Fibroblast of skin of right quadriceps (primary cell): ENCODE measurements at places on chromosomes 7 and 10.

DNA sequence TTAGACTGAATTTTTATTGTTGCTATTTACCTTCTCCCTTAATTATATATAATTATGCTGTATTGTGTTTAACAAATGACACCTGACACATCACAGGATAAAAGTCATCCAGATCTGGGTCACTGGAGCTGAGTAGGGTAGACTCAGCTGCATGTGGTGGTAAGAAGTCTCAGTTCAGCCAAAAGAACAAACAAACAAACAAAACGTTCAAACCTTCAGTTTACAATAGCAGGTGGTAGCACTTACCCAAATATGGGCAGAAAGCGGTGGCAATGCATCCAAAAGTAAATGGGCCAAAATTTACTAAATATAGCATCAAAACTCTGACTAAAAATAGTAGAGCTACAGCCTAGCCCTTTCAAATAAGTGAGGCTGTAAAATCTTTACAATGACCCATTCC is 42.2 kb downstream of the ZWINT start:
- no peak for DNase-seq

DNA sequence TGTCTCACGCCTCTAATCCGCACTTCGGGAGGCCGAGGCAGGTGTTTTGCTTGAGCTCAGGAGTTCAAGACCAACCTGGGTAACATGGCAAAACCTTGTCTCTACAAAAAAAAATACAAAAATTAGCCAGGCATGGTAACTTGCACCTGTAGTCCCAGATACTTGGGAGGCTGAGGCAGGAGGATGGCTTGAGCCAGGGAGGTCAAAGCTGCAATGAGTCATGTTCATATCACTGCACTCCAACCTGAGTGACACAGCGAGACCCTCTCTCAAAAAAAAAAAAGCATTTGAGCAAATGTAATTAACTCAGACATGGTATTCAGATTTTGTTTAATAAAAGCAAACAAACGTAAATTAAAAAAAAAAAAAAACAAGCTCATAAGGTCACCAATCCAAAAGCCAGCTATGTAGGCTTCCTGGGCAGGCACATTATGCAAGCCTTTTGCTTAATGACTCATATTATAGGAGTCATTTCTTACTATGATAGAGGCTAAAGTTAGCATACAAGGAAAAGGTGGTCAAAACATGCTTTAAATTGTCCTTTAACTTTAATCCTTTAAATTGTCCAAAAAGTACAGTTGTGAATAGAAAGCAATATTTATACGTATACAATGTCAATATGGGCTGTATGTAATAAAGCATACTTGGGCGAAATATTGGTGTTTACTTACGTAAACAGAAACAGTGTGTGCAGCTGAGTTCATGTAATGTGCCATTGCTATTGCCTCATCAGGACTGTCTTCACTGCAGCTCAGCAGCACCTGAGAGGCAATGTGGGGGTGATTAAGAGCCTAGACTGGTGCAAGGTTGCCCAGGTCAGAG is 13.0 kb downstream of the AKR1D1 start:
- DNase-seq, result no peak

- peak; percentile 61 for DNase-seq
Observed at GRCh38 chr10:71268247-71268691, 50.8 kb upstream of the SLC29A3 start.

- DNase-seq, result no peak
Observed at GRCh38 chr7:4841007-4841784, 20.6 kb downstream of the PAPOLB start.

DNA sequence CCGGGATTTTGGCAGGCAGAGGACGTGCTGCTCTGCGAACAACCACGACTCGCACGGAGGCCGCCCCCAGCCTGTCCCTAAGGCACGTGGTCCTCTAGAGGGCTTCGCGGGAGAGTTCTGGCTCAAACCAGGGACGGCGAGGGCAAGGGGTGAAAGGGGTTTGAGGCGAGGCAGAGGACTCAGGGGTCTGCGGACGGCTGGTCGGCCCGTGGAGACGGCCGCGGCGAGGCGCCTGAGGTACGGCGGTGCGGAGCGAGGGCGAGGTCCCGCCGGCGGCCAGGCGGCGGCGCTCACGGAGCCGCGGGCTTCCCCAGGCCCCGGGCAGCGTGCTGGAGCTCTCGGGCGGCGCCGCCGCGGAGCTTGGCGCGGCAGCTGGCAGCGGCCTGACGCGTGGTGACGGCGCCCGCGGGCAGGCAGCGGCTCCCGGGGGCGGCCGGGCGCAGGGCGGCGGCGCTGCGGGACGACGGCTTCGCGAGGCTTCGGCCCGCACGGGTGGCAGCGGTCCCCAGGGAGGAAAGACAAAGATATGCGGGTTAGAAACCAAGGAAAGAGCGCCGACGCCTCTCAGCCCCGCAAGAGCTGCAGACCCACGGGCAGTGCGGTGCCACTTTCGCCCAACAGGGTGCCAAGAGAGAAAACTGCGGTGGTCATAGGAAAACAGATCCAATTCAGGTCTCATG is 44.8 kb downstream of the ZNF800 start:
- DNase-seq, result peak; percentile 58

- DNase-seq, result no peak
Observed at GRCh38 chr7:11710377-11710776, 121.6 kb downstream of the THSD7A start.

- no peak for DNase-seq
Observed at GRCh38 chr10:7285522-7286322, 125.1 kb downstream of the SFMBT2 start.

DNA sequence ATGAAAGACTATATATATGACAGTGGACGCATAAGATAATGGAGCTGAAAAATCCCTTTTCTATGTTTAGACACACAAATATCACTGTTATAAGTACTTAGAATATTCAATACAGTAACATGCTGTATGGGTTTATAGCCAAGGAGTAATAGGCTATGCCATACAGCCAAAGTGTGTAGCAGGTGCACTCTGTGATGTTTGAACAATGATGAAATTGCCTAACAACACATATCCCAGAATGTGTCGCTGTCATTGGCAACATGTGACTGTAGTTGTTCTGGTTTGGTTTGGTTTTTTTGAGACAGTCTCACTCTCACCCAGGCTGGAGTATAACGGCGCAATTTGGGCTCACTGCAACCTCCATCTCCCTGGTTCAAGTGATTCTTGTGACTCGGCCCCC is 26.1 kb downstream of the NOM1 start:
- DNase-seq, result no peak

GRCh38 chr7:121204537-121204936 is 124.3 kb upstream of the WNT16 start:
- DNase-seq, result no peak

DNA sequence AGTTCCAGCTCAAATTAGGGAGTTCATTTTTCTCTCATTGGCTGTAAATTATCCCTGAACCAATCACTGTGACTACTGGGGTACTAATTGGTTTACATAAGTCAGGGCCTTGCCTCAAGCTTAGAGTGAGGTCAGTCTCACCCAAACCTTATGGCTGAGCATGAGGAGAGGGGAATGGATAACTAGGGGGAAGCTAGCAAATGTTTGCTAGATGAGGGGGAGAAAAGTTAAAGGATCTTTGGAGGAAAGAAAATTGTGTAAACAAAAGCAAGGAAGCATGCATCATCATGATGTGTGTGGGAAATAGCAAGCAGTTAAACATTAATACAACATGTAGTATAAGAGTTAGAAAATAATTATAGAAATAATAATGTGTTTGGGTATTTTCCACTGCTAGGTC is 121.9 kb downstream of the BBS9 start:
- no peak for DNase-seq

- no peak for DNase-seq
Observed at GRCh38 chr10:20257422-20257821, 441.2 kb downstream of the PLXDC2 start.

DNA sequence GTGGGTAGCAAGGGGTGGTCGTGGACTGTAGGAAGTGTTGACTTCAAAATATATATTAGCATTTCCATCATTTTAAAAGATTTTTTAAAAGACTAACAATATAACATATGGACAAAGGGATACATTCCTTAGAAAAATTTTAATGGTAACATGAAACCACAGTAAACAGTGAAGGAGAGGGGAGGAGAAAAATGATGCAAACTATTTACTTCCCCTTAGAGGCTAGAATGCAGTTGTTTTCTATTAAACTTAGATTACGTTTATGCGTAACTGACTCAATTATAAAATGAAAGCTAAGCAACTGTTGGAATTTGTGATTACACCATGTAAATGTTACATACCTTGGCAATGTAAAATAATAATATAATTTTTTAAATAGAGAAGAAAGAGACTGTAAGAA is 41.3 kb downstream of the CALD1 start:
- peak; percentile 40 for DNase-seq

GRCh38 chr7:150863946-150864345 is 11.6 kb downstream of the AOC1 start:
- DNase-seq, result no peak

DNA sequence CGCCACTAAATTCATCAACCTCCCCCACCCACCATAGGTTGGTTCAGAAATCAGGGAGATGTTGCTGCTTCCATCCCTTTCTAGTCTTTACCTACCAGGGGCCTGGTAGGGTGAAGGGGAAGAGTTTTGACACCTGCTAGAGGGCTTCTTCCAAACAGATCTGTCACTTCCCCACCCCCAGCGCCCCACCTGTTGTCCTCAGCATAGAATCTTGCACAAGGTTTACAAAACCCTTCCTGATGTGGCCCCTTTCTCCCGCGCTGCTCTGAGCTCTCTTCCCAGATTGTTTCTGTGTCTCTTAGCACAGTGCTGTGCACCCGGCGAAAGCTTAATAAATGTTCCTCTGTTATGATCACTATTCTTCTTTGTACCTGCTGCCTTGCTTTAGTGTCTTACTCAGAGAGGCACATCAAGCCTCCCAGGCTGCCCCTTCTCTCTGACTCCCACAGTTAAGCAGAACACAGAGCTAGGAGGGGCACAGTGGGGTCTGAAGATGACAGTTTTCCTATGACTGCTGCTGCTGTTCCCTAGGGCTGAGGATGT is 11.2 kb upstream of the C10orf95 start:
- no peak for DNase-seq

- no peak for DNase-seq
Observed at GRCh38 chr7:491292-491957, 28.2 kb downstream of the PDGFA start.

DNA sequence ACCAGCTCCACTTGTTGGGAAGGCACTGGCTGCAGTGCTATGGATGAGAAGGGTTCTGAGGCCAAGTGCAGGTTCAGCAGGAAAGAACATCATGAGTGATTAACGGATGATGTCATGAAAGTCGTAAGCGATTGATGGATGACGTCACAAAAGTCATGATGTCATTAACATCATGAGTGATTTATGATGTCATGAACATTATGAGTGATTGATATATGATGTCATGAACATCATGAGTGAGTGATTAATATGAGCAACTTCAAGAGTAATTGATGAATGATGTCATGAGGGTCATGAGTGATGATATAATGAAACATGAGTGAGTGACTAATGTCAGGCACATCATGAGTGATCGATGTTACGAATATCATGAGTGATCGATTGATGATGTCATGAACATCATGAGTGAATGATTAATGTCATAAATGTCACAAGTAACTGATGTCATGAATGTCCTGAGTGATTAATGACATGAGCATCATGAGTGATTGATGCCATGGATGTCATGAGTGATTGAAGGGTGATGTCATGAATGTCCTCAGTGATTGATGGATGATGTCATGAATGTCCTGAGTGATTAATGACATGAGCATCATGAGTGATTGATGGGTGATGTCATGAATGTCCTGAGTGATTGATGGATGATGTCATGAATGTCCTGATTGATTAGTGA is 185.6 kb downstream of the PAXIP1 start:
- no peak for DNase-seq

DNA sequence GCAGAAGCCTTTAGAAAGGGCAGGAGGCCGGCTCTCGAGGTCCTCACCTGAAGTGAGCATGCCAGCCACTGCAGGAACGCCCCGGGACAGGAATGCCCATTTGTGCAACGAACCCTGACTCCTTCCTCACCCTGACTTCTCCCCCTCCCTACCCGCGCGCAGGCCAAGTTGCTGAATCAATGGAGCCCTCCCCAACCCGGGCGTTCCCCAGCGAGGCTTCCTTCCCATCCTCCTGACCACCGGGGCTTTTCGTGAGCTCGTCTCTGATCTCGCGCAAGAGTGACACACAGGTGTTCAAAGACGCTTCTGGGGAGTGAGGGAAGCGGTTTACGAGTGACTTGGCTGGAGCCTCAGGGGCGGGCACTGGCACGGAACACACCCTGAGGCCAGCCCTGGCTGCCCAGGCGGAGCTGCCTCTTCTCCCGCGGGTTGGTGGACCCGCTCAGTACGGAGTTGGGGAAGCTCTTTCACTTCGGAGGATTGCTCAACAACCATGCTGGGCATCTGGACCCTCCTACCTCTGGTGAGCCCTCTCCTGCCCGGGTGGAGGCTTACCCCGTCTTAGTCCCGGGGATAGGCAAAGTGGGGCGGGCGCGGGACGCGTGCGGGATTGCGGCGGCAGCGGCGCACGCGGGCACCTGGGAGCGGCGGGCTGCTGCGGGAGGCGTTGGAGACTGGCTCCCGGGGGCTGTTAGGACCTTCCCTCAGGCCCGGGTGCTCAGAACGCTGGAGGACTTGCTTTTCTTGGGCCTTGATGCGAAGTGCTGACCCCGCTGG is at the start of gene FAS:
FAS (plus strand) TSS at position 415 of the 777 bp plus-strand sequence; CDS start at position 494, 79 bp downstream.
- DNase-seq, result peak; percentile 45

DNA sequence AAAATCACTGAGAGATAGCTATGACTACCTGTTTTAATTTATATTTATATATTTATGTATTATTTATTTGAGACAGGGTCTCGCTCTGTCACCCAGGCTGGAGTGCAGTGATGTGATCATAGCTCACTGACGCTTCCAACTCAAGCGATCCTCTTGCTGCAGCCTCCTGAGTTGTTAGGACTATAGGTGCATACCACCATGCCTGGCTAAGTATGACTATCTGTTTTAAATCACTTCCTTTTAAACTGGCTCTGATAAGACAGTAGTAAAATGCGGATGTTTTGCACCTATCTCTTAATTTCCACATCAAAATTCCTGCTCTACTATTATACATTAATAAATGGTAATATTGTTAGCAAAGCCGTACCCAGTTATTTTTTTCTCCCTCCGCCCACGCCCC is 41.8 kb downstream of the DNMBP start:
- DNase-seq, result no peak

- peak; percentile 74 for DNase-seq
Observed at GRCh38 chr7:15130666-15131541, 228.4 kb upstream of the DGKB start.

GRCh38 chr7:152872061-152872744 is 112.7 kb downstream of the ACTR3B start:
- DNase-seq, result no peak

- DNase-seq, result peak; percentile 63
Observed at GRCh38 chr7:23531050-23531793, 559 bp downstream of the TRA2A start.

- peak; percentile 15 for DNase-seq
Observed at GRCh38 chr10:129467359-129468064, 471 bp downstream of the MGMT start.

- no peak for DNase-seq
Observed at GRCh38 chr7:46838463-46838862, 743.4 kb downstream of the TNS3 start.

- DNase-seq, result peak; percentile 35
Observed at GRCh38 chr10:79483299-79483698, 29.0 kb upstream of the EIF5AL1 start.

GRCh38 chr7:1873857-1874589 is 203.9 kb downstream of the ELFN1 start:
- no peak for DNase-seq
